ENCODE measurements at places on chromosomes 3 and 15.

DNA sequence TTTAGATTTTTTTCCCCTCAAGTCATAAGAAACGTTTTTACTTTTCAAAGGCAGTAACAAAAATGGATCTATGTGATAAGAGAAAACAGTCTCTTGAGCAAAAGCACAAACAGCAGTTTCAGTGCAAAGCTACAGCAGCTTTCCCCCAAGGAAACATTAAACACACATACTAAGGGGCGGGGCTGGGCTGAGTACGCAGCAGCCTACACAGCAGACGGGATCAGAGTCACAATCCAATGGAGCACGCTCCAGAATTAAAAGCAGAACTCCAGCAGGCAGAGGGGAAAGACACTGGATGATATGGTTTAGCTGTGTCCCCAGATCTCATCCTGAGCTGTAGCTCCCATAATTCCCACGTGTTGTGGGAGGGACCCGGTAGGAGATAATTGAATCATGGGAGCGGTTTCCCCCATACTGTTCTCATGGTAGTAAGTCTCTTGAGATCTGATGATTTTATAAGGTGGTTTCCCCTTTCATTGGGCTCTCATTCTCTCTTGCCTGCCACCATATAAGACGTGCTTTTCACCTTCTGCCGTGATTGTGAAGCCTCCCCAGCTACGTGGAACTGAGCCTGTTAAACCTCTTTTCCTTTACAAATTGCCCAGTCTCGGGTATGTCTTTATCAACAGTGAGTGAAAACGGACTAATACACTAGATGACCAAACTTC lies 116.2 kb upstream of the SLCO3A1 start:
- DNase-seq = no peak

- no peak for DNase-seq
Measured at GRCh38 chr15:29106551-29107290, 162.9 kb downstream of the NSMCE3 start.

DNA sequence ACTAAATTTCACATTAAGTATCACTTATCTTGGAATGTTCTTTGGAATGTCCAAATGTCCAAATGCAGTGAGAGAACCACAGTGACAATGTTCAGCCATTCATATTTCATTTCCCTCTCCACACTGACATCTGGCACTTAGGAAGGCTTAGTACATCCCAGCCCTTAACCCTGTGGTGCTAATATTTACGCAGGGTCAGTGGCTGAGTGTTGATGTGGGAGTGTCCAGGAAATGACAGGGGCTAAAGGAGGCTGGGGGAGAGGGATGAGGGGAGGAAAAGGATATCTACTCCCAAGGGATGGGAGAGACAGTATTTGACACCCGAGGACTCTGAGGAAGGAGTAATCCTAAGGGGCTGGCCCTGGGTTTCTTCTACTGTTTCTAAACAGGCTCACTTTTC lies 14.1 kb upstream of the CCR4 start:
- DNase-seq = no peak

DNA sequence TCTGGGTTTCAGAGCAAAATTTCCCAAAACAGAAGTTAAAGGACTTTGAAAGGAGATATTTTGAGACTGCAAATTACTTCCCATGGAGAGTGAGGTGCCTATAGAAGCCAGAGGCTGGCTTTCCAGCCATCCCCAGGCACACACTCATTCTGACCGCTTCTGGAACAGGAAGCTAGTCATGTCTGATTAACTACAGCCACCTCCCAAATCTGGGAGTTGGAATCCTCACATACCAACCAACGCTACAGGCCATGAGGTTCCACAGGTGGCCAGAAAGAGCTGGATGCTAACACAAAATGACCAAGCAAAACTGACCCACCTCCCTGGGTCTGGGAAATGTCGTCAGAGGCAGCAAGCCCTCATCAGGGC lies 87.2 kb downstream of the SNRK start:
- no peak for DNase-seq

DNA sequence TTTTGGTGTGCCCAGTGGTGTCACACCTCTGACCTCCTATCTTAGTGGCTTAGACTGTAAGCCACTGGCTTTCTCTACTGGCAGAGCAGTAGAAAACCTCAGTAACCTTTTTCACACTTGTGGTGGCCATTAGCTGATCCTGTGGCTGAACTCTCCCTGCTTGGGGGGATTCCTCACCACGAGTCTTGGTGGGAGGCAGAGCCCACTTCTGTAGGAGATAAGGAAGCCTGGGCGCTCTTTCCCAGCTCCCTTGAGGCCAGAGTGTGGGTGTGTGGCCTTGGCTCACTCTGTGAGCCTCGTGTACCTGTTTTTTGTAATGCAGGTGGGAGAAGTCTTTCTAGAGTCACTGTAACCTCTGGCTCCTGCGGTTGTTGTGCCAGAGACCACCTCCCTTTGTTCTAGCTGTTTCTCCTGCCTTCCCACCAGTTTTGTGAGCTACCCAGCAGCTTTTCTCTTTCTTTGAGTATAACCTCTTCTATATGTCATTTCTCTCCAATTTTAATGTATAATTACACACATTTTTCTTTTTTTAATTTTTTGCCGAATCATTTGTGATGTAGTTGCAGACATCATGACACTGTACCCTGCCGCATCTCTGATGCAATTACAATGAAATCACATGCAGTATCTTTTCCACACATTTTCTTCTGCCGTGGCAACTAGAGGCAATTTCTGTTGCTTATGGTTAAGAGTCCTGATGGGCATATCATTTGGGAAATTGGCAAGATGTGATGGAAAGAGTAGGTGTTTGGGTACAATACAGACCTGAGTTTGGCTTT lies 13.8 kb downstream of the XCR1 start:
- DNase-seq = no peak

DNA sequence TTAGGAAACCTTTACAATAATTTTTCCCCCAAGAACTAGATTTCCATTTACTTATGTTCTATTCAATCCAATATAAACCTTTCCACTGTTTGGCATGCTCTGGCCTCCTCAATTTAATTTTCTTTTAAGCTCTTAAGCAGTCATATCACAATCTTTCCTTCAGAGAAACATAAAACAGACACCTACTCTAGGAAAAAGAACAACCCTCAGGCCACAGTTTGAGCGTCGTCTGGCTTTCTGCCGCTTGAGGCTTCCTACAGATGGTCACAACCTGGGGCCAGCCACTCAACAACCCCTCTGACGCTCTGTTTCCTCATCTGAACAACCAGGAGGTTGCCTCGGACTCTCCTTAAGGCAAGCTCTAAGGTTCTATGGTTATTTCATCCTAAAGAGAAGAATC lies 143.3 kb downstream of the ADAMTS17 start:
- no peak for DNase-seq

DNA sequence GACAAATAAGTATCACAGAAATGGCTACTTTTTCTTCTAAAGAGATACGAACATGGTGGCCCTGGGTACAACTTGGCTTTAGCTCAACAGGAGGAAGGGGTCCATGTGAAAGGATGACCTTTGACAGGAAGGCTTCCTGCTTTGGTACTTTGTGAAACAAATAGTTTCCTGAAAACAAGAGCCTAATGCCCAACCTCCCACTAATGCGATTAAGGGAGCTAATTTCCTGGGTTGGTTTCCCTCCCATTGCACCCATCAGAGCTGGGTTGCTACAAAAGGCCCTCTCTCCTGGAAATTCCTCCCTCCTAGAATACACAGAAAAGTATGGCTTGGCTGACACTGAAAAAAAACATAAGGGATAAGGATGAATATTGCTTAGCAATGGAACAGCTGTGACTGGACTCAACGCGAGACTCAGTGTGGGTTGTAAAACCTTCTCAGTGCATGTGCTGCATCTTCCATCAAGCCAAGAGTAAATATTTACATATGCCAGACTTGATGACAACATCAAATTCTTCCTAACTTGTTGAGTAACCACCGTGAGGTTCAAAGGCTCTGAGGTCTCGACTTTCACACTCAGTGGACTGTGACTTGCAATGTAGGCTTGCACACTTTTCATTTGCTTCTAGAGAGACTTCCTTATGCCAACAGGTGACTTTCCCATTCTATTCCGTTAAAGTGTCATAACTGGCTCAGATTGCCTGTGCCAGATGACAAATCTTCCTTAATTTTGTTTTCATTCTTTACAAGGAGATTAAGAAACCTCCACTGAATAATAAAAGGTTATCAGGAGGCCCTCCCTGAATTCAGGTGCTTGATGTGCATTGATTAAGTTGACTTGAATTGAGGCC lies 60.1 kb downstream of the ADAMTS9 start:
- no peak for DNase-seq

DNA sequence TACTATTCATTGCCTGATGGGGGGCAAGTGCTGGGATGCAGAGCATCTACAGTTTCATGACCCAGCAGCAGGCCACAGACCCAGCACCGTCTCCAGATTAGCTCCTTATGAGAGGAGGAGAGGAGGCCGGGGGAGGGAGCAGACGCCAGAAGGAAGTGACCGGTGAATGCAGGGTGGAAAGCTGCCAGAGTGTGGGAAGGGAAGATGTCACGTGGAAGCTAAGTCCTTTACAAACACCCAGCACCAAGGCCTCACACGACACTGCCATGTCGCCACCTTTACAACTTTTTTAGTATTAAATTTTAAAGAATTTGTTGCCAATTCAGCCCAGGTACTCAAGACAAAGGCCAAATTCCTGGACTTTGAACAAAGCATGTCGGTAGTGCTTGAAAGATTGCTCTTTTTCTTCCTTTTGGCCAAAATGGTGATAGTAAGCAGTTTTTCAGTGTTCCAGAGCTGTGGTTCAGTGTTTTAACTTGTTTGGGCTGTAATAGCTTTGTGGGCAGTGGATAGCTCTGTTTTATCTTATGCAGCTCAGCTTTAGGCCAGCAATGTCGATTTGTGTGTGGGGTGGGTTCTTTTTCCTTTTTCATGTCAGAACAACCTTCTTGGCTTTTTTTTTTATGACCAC lies 58.2 kb downstream of the ZBTB38 start:
- no peak for DNase-seq

GRCh38 chr3:10577486-10577885 lies 72.1 kb upstream of the ATP2B2 start:
- no peak for DNase-seq

GRCh38 chr3:152402695-152403451 lies 134.1 kb downstream of the MBNL1 start:
- DNase-seq = no peak

GRCh38 chr3:174444391-174444790 lies 414.7 kb upstream of the NAALADL2 start:
- DNase-seq = no peak

- no peak for DNase-seq
Measured at GRCh38 chr3:134608023-134608770, 42.6 kb downstream of the KY start.

DNA sequence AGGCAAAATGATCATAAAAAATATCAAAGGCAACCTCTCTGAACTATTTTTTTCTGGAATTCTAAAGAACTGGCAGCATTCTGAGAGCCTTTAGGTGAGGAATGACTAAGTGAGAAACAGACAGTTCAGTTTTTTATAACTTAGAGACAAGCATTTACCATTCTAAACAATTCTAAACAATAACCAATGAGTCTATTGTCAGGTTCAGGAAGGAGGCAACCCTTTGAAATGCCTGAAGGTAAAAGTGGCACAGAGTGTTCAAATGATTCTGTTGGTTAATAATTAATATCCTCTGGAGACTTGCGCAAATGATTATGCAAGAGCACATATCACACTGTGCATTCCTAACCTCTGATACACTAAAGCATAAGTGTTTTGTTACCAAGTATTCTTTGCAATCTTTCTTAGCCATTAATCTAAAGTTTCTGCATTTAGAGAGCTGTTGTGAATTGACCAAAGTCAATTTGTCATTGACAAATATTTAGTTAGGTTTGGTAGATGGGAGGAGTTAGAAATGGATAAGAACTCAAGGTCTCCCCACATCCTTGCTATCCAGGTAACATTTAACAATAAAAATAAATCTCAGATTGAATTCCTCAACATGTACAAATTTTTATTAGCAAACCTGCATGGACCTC lies 9.2 kb upstream of the TGFBR2 start:
- no peak for DNase-seq

DNA sequence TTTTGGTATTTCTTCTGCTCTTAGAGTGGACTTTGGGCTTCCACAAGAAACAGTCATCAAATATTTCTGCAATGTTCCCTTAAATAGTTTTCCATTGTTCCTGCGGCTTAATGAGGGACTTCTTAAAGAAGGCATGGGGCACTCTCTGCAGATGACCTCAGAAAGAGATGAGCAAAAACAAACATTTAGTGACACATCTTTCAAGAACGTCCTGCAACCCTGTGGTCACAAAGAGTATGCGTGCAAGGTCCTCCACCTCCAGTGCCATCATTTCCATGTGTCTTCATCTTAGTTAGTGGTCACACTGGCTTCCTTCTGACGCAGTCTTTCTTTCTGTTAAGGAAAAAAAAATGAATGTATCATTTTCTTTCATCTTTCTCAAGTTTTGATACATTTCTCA lies 56.2 kb downstream of the GREM1 start:
- DNase-seq = no peak

DNA sequence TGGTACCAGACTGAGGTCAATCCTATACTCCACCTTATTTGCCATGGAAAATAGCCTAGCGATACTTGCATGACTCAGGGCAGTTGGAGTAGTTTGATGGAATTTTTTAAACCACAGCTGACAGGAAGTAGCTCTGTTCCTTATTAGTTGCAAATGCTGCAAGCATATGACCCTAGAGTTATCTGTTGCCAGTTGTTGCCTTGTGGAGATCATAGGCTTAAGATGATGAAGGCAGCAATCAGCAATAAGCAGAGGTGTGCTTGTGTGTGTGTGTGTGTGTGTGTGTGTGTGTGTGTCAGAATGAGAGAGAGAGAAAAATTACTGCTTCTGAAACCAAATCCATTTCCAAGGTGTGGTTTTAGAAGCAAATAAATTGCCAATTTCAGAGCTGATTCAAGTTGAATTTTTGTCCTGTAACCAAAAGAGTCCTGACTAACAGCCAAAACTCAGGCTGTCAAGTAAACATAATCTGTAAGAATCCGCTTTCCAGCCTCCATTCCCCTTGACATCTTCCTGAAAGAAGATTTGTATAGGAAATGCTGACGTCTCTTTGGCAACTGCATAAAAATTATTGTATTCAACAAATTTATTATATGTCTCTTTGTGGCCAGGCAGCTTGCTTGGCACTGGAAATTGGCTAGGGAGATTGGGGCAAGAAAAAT lies 141.2 kb downstream of the SERPINI1 start:
- DNase-seq = no peak

DNA sequence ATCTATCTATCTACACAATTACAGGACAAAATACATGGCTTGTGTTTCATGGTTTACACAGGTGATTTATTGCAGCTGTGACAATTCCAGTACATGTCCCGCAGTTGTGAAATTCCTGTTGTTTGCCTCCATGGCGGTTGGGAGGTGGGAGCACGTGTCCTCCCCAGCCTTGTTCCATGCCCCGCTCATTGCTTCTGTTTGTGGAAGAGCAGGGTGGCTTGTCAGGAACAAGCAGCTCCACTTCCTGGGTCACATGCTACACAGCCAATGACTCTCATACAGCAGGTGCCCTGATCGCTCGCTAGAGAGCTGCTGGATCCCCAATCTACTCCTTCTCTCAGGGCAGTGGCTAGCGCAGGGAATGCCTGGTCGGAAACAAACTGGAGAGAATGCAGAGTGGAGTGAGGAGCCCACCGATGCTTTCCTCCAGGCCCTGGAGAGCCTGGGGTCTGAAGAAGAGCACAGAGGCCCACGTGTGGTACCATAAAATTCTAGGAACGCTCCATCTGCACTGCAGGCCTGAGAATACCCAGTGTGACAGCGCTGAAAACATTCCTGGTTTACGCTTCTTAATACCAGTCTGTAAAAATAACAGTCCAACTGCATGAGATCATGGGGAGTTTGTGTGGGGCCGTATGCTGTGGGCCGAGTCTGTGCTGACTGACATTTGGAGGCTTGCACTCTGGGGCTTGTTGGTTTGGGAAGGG lies 270.6 kb upstream of the RGMA start:
- no peak for DNase-seq

- DNase-seq = no peak
Measured at GRCh38 chr3:165532851-165533250, 304.4 kb downstream of the BCHE start.
